ENCODE measurements at places on chromosomes 11 and 22.

GRCh38 chr11:66543263-66544107 is 2.4 kb downstream of the ZDHHC24 start:
- peak; percentile 40 for DNase-seq

DNA sequence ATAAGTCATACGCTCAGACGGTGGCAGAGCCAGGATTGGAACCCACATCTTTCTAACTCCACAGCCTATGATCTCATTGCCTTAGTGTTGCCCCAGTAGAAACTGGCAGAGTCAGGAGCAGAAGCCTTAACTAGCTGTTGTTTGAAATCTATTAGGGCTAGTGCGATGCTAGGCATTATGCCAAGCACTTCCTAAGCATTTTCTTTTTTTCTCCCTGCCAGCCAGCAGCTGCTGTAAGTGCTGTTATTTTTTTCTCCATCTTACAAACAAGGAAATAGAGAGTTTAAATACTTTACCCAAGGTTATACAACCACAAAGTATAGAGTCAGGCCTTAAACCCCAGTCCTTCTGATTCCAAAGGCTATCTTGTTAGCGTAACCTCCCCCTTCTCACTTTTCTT is 161.0 kb upstream of the SORL1-AS1 start:
- no peak for DNase-seq

GRCh38 chr11:32830413-32830738 is 649 bp downstream of the PRRG4 start:
- no peak for DNase-seq

GRCh38 chr11:109929308-109929707 is 163.9 kb upstream of the ZC3H12C start:
- DNase-seq = no peak
